Breast epithelium (tissue), 4 donors: ENCODE measurements at places on chromosomes 11 and 22.

GRCh38 chr11:67260406-67260805 lies 5.9 kb upstream of the GRK2 start:
- DNase-seq: no peak

DNA sequence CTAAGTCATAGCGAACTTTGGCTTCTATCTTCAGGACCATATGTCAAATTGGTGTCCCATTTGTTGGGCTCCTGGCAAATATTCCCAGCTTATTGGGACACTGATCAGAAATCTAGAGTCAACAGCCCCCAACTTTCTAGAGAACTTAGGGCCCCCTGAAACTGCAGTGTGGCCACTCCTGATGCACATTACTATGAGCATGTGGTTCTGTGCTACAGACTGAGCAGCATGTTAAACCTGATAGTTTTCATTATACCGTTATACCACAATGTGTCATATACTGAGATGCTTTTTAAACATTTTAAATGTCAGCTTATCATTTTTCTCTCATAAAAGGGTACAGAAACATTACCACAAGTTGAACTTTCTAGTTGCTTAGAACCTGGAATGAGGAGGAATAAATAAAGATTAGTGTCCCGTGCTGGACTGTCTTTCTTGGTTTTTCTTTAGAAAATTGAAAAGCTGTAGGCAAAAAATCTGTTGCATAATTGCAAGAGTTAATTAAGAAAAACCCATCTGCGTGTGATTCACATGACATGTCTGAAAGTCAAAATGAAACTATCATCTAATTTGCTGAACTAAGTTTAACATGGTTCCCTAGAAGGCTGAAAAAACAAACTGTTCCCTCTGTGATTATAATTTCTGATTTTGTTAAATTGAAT lies 16.4 kb upstream of the CTSC start:
- DNase-seq: no peak

DNA sequence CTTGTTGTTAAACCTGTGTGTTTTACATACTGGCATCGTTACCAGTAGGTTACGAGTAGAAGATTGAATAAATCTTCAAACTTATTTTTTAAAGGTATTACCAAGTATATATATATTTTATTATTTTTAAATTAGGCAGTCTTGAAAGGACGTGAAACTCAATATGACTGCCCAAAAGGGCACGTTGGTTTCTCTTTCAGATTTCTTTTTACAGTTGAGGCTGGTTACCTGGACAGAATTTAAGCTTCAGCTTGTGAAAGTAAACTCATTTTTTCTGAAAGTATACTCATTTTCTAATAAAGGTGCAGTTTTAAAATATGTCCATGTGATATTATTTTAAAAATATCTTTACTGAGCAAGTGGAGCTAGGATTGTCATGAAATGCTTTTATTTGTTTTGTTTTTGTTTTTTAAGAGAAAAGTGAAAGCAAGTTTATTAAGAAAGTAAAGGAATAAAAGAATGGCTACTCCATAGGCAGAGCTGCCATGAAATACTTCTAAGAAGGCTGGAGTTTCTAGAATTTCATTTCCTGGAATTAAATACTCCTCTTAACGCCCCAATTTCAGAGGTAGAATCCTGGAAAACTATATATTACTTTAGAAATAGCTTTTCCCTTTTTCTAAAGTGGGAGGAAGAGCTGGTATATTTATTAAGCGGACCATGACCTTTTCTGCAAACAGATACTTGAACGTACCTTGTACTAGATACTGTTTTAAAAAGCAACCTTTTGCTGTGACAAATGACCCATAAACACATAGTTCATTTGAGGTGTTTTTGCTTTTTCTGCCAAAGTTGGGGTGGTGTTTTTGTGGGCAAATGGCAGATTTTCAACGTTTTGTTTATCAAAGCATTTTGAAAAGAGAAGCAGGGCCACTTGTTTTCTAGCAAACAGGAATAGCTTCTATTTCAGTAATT lies 1.9 kb downstream of the FBXO7 start:
- DNase-seq: no peak

DNA sequence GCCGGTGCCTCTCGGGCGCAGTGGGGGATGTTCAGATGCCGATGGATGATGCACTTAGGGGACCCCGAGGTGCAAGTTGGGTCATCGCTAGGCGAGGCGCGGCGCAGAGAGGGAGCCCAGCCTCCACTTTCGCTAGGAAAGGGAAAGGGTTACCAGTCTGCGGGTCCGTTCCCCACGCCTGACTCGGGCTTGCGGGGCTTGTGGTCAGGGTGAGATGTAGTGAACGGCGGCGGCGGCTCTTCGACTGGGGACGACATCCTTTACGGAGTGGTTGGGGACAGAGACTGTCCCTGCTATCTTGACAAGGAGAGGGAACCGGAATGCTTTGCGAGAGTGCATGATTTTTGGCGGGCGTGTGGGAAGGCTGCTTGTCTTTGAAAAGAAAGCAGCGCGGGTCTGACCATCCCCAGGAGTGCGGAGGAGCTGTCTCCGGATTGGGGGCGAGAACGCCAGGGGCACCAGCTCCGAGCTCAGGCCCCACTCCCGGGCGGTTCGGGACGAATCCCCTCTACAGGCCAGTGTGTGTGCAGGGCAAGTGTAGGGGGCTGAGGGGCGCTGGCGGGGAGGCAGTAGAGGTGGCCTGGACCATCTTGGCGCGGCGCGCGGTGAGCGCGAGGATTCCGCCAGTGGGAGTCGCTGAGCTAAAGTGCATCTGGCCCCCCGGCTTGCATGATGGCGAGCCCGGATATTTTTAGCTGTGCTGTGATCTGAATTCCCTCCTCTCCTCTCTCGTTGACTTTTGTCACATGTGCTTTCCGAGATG lies 1.1 kb downstream of the FAT3 start:
- DNase-seq: no peak

DNA sequence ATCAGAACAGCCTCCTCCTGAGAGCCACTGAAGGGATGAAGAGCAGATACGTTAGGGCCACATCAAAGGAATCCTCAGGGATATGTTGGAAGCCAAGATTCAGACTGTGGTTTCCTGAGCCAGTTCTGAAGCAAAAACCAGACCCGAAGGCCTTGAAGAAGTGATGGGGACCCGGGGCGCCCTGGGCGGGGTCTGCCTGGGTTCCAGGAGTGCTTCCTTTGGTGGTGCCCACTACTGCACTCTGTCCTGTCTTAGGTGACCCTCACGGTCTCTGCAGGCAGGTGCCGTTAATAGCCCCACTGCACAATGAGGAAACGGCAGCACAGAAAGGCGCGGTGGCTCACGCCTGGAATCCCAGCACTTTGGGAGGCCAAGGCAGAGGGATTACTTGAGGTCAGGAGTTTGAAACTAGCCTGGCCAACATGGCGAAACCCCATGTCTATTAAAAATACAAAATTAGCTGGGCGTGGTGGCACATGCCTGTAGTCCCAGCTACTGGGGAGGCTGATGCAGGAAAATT lies 12.9 kb upstream of the SH3BP1 start:
- no peak for DNase-seq

DNA sequence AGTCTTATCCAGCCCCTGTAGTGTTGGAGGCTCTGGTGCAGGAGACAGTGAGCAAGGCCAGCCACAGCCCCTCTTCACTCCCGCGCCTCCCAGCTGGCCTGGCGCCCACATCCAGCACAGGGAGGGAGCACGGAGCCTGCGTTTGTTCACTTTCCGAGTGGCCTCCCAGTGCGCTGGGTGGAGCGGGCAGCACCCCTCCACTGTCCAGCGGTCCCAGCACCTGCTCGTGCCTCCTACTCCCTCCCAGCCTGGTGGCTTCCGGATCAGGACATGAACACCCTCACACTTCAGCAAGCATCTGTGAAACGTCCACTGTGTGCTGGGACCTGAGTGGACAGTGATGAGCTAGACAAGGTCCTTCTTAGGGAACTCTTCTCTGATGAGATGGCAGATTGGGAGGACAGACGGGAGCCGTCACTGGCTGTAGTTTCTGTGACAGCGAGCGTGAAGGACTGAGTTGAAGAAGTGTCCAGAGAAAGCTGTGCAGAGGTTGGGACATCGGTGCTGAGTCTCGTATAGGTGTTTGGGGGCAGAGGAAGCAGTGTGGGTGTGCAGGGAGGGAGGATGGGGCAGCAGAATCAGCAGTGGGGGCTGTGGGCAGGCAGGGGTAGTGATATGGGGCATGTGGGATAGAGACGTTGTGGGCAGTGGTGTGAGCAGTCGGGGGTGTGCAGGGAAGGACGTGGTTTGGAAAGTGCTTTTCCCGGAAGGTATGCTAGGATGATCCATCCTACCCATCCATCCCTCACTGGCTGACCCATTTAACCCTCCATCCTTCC lies 256.8 kb downstream of the TBC1D22A start:
- no peak for DNase-seq

- DNase-seq: peak; percentile 40
These were observed 55.2 kb upstream of the FGF3 start for GRCh38 chr11:69874178-69874983.

DNA sequence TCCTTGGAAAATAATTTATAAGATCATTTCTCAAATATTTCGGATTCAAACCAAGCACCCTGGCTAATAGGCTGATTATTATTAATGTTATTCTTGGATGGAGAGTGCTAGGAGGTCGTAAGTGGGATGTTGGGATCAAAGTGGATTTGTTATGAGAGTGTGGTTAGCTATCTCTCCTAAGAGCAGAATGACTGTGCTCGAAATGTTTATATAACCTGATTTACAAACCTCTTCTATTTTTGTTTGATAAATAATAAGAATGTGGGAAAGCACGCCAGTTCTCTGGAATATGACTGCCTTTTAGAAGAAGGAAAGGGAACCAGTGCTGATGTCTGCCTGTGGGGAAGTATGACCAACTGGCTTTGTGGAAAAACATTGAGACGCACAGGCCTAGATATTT lies 527.5 kb downstream of the NTM start:
- no peak for DNase-seq

- DNase-seq: no peak
These were observed 109.7 kb upstream of the USP47 start for GRCh38 chr11:11732116-11732515.

DNA sequence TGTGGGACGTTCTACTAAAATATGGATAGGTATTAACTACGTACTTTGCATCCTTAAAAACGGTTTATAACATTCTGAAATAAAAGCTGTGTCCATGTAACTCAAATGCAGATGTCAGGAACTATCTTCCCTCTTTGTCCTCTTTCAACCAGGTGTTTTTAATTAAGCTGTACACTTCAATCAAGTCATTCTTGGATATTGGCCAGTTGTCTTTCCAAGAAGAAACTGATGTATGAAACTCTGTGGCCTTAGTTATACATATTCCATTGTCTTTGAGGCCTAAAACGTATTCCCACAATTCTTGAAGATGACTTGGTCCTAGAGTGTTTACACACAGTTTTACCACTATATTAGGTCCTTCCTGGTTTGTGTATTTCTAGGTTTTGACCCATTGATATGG lies 249.0 kb upstream of the CNTN5 start:
- no peak for DNase-seq

GRCh38 chr22:45775569-45776312 lies 104.1 kb downstream of the ATXN10 start:
- DNase-seq: no peak

DNA sequence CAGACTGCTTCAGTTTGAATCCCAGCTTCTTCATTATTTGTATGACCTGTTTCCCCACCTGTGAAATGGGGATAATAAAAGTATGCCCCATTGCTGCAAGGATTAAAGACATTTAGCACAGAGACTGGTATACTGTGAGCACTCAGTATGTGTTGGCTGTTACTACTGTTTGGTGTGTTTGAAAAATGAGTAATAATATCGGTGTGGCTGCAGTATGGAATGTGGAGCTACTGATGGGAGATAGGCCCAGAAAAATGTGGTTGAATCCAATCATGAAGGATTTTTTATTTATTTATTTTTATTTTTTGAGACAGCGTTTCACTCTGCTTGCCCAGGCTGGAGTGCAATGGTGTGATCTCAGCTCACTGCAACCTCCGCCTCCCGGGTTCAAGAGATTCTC lies 9.1 kb upstream of the C1QTNF4 start:
- DNase-seq: no peak

- DNase-seq: no peak
These were observed 22.2 kb downstream of the P2RY2 start for GRCh38 chr11:73240190-73240781.

GRCh38 chr11:88849368-88849767 lies 216.4 kb downstream of the GRM5 start:
- no peak for DNase-seq

DNA sequence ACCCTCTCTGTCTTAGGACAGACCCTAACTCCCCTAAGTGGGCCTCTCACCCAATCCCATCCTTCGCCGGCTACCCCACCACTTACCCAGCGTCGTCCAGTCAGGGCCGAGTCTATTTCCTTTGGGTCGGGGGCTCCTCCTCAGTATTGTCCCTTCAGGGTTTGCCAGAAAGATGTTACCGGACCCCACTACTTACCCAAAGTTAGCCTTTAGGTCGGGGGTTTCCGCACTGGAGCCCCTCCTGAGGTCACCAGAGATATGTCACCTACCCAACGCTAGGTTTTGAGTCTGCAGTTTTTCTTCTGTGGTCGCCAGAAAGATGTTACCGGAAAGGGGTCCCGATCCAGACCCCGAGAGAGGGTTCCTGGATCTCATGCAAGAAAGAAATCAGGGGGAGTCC lies 17.9 kb upstream of the B4GALNT4 start:
- DNase-seq: no peak

DNA sequence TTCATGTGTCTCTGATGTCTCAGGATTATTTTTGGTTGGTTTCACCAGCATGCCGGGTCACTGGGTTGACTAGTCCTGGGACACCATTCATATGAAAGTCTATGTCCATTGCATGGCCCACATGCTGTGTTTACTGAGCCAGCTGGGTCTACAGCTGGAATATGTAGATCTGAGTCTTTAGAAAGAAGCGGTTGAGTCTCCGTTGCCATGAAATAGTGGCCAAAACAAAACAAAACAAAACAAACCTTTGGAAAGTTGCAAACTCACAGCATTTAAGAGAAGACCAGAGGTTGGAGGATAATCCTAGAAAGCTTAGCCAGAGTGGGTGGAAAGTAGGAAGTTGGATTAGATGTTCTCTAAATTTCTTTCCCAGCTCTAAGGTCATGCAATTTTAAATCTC lies 191.8 kb upstream of the NTM start:
- DNase-seq: no peak

DNA sequence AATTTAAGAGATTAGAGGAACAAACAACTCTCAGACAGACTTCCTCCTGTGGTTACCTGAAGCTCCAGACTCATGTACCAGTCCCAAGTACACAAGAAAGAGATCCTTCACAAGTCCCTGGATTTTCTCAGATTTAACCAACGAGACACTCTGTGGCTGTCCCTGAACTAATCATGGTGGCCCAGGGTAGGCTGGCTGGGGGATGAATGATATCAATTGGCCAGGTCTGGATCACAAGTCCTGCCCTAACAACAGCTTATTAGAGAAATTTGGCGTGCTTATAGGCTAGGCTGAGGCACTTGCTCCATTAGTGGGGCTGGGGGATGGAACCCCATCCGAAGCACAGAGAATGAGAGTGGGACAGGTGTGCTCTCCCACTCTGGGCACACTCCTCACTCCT lies 22.1 kb downstream of the HEPHL1 start:
- no peak for DNase-seq
